ENCODE measurements at places on chromosomes 1 and 21. TPM values are rescaled to one million over a fixed set of nuclear protein-coding genes. Genes with fewer than 3 reads are reported as not detected.

GRCh38 chr1:178564086-178564782 lies 51.3 kb downstream of the TEX35 start:
- H3K27ac ChIP-seq: no peak overlapping the region
- H3K36me3 ChIP-seq: no peaks in the 10 kb centered on the region
- no peaks in the 10 kb centered on the region for H3K27me3 ChIP-seq
- DNase-seq: no peak

GRCh38 chr1:18443587-18444520 lies 36.9 kb upstream of the KLHDC7A start:
- no peak overlapping the region for H3K27ac ChIP-seq
- no peak for DNase-seq
- H3K4me3 ChIP-seq: no peak overlapping the region
- no peaks in the 10 kb centered on the region for H3K27me3 ChIP-seq
- H3K4me1 ChIP-seq: no peaks in the 10 kb centered on the region

GRCh38 chr1:1833456-1833855 lies 55.2 kb upstream of the NADK start:
- DNase-seq: no peak
- H3K27me3 ChIP-seq: no peaks in the 10 kb centered on the region
- no peak overlapping the region for H3K27ac ChIP-seq
- H3K4me1 ChIP-seq: peaks cover 21% of the 10 kb centered on the region
- no peak overlapping the region for H3K4me3 ChIP-seq
- H3K36me3 ChIP-seq: peaks cover 30% of the 10 kb centered on the region

DNA sequence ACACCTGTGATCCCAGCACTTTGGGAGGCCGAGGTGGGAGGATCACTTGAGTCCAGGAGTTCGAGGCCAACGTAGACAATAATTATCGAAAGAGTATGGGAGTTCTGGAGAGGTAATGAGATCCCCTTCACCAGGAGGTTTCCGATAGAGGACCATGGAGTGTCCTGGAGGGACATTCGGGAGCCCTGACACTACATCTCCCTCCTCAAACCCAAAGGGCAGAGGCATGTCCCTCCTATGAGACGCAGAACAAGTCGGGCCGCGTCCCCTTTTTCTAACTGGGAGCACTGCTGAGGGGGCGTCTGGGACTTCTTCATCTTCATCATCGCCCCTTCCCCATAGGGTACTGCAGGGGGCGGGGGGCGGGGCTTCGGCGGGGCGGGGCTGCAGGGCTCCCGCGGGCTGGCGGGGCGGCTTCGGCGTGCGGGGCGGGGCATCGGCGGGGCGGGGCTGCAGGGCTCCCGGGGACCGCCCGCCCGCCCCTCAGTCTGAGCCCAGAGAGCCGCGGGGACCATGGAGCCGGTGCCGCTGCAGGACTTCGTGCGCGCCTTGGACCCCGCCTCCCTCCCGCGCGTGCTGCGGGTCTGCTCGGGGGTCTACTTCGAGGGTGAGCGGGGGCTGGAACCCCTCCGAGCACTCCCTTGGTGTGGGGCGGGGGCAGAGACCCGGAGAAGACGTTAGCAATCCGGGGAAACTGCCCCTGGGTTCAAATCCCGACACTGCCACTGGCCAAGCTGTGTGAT lies at the start of gene THEMIS2:
TSS of gene THEMIS2 (plus strand) at position 486 of the 743 bp plus-strand sequence. CDS start at position 514, 28 bp downstream.
- H3K27me3 ChIP-seq: no peaks in the 10 kb centered on the region
- peak; percentile 84 for DNase-seq
- H3K4me3 ChIP-seq: peak within 1 kb of the TSS; percentile 91
- H3K36me3 ChIP-seq: peaks cover 10% of the 10 kb centered on the region

DNA sequence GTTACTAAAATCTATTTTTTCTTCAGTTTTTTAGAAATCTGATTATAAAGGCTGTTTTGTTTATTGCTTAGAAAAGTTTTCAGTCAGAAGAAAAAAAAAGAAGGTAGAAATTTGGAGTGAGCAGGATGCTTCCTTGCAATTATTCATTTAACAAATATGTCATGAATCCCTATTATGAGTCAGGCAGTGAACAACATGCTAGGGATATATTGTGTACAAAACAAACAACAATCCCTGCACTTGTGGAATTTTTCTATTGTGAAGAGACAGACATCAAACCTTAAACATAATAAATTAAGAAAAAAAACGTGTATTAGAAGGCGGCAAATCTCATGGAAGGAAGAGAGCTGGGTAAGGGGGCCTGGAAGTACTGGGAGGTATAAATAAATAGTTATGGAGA lies 664.1 kb upstream of the CAMK1G start:
- H3K27me3 ChIP-seq: no peaks in the 10 kb centered on the region
- no peaks in the 10 kb centered on the region for H3K4me1 ChIP-seq
- no peak overlapping the region for H3K27ac ChIP-seq

DNA sequence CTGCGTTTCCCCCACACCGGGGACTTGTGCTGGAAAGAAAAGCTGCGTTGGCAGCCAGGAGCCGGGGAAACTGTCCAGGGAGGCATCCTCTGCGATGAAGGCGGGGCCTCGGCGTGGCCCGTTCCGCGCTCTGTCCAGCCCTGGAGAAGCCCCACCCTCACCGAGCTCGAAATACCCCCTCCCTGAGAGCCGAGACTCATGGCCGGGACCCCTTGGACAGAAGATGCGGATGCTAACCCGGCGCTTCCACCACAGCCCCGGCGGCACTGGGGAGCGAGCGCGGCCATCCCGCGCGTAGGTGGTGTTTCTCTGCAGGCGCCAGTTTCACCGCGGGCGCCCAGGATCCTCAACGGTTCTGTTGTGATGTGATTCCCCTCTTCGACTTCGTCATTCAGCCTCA lies 31.6 kb downstream of the PDE9A start:
- H3K4me3 ChIP-seq: peak overlapping the region; percentile 43
- peaks cover 3% of the 10 kb centered on the region for H3K27me3 ChIP-seq
- peaks cover 50% of the 10 kb centered on the region for H3K4me1 ChIP-seq

DNA sequence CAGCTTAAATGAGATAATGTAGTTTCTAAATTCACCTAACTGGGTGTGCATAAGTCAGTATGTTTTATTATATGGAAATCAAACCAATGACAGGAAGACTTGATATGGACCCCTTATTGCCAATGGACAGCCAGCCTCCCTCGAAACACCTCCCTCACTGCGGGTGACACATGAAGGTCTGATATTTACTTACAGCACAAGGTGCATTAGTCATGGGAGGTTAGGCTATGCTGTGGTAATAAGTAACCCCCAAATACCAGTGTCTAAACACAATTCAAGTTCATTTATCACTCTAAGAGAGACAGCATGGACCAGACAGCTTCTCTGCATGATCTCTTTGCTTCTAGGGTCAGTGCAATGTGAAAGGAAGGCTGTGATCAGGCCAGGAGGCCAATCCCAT lies 126.0 kb upstream of the KCNJ6 start:
- H3K36me3 ChIP-seq: no peaks in the 10 kb centered on the region
- DNase-seq: no peak
- no peaks in the 10 kb centered on the region for H3K4me1 ChIP-seq
- no peak overlapping the region for H3K4me3 ChIP-seq
- no peak overlapping the region for H3K27ac ChIP-seq
- H3K27me3 ChIP-seq: no peaks in the 10 kb centered on the region

- DNase-seq: no peak
- no peaks in the 10 kb centered on the region for H3K4me1 ChIP-seq
- H3K4me3 ChIP-seq: no peak overlapping the region
- H3K36me3 ChIP-seq: peaks cover 2% of the 10 kb centered on the region
- H3K27me3 ChIP-seq: peaks cover 6% of the 10 kb centered on the region
These were observed 33.3 kb downstream of the EXTL2 start for GRCh38 chr1:100861379-100861778.

GRCh38 chr1:80384959-80385358 lies 1378.4 kb upstream of the ADGRL4 start:
- no peak overlapping the region for H3K27ac ChIP-seq
- no peak overlapping the region for H3K4me3 ChIP-seq
- no peaks in the 10 kb centered on the region for H3K36me3 ChIP-seq
- H3K27me3 ChIP-seq: no peaks in the 10 kb centered on the region

DNA sequence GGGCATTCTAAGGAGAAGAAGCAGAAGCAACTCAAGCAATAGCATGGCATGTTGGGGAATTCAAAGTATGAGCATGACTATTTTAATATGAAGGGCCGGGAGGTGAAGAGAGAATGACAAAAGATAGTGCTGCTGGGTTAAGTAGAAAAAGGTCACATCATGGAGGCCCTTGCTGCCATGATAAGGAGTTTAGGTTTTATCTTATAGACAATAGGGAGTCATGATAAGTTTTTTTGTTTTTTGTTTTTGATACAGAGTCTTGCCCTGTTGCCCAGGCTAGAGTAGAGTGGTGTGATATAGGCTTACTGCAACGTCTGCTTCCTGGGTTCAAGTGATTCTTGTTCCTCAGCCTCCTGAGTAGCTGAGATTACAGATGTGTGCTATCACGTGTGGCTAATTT lies 3.1 kb downstream of the BNIPL start:
- DNase-seq: no peak
- H3K4me3 ChIP-seq: no peak overlapping the region
- peaks cover 9% of the 10 kb centered on the region for H3K4me1 ChIP-seq
- no peak overlapping the region for H3K27ac ChIP-seq
- no peaks in the 10 kb centered on the region for H3K27me3 ChIP-seq

- DNase-seq: no peak
- peaks cover 33% of the 10 kb centered on the region for H3K27me3 ChIP-seq
- H3K4me1 ChIP-seq: peaks cover 14% of the 10 kb centered on the region
- H3K36me3 ChIP-seq: no peaks in the 10 kb centered on the region
- H3K27ac ChIP-seq: peak overlapping the region; percentile 54
- H3K4me3 ChIP-seq: peak overlapping the region; percentile 74
These were observed 282 bp downstream of the RSPH1 start for GRCh38 chr21:42495765-42496119.

DNA sequence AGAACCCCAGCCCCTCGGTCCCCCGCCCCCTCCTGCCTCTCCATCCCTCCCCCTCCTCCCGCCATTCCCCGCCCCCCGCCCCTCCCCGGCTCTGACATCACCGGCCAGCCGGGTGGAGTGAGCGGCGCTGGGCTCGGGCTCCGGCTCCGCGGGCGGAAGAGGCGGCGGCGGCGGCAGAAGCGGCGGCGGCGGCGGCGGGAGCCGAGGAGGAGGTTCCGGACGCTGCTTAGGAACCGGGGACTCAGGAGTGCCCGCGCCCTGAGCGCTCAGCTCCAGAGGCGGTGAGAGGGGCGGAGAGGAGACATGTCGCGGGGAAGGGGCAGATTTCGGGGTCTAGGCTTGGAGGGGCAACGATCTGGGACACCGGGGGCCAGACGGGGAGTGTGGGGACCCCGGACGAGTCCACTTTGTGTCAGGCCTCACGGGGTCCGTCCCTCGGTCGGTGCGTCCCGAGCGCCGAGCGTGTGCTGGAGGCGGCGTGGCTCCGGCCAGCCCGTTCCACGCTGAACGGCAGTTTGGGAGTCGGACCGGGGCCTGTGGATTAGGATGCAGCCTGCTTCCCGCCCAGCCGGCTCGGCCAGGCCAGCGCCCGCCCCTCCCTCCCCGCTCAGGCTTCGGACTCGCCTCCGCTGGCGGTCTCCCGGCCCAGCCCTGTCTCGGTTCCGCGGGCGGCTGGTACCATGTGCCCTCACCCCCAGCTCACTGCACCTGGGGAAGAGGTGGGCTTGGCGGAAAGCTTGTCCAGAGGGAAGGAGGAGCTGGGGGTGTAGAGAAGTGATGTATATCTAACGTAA lies at the start of gene PEA15:
TSS of gene PEA15 (plus strand) at position 143 of the 794 bp plus-strand sequence. CDS start 6,161 bp downstream, outside the sequence.
- DNase-seq: peak; percentile 73
- peak within 1 kb of the TSS; percentile 77 for H3K4me3 ChIP-seq
- no peaks in the 10 kb centered on the region for H3K27me3 ChIP-seq
- H3K27ac ChIP-seq: peak within 1 kb of the TSS; percentile 82
- peaks cover 35% of the 10 kb centered on the region for H3K4me1 ChIP-seq
- H3K36me3 ChIP-seq: peaks cover 5% of the 10 kb centered on the region

- no peaks in the 10 kb centered on the region for H3K36me3 ChIP-seq
- H3K4me1 ChIP-seq: peaks cover 9% of the 10 kb centered on the region
- no peak overlapping the region for H3K4me3 ChIP-seq
- no peak for DNase-seq
These were observed 2.0 kb downstream of the LRRN2 start for GRCh38 chr1:204683284-204684205.

DNA sequence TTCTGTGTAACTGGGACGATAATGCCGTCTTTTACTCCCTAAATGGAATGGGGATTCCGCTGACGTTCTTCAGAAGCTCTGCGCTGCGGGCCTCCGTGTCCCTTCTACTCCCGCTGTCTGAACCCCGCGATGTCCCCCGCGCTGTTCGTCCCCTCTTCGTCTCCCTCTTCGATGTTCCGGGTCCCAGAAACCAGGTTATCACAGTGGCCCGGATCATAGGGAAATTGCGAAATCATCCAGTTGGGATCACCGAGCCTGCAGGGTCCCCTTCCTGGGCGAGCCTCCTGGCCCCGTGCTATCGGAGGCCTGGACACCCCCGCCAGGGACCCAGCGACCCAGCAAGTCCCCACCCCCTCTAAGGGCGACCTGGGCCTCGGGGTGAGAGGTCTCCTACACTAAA lies 154.2 kb downstream of the PPIAL4G start:
- peaks cover 7% of the 10 kb centered on the region for H3K36me3 ChIP-seq
- peaks cover 33% of the 10 kb centered on the region for H3K27me3 ChIP-seq
- no peak overlapping the region for H3K27ac ChIP-seq
- DNase-seq: no peak
- H3K4me1 ChIP-seq: peaks cover 16% of the 10 kb centered on the region
- no peak overlapping the region for H3K4me3 ChIP-seq

- no peaks in the 10 kb centered on the region for H3K36me3 ChIP-seq
- H3K27me3 ChIP-seq: peaks cover 4% of the 10 kb centered on the region
- H3K4me1 ChIP-seq: peaks cover 26% of the 10 kb centered on the region
- H3K27ac ChIP-seq: no peak overlapping the region
- no peak overlapping the region for H3K4me3 ChIP-seq
These were observed 18.2 kb downstream of the VAV3 start for GRCh38 chr1:107946794-107947193.

DNA sequence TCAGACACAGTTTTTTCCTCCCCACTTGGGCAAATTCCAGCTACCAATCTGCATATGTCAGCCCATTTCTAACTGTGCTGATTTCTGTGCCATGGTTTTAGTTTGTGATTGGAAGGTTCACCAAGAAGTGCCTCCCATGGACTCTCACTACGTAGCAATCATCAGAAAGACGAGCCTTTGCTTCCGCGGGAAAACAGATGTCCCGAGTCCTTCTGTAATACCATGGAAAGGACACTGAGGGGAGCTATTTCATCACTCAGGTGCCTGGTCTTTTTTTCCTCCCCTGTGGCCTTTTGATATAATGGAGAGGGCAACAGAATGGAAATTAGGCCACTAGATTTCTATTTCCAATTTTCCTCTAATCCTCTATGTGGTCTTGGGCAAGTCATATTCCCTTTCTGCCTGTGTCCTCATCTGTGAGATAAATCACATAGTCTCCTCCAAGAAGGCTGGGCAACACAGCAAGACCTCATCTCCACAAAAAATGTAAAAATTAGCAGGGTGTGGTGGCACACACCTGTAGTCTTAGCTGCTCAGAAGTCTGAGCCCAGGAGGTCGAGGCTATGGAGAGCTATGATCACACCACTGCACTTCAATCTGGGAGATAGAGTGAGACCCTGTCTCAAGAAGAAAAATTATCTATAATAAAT lies 24.8 kb downstream of the LEMD1 start:
- no peak overlapping the region for H3K4me3 ChIP-seq
- H3K27me3 ChIP-seq: peaks cover 31% of the 10 kb centered on the region
- no peak overlapping the region for H3K27ac ChIP-seq
- DNase-seq: no peak

SMYD3 gene
- 18.1 TPM for total RNA-seq

CRYAA gene
- not detected for total RNA-seq

MSH4 gene
- total RNA-seq: 0.38 TPM

MEGF6 gene
- 11.2 TPM for total RNA-seq

FAM163A gene
- total RNA-seq: not detected

VHLL gene
- total RNA-seq: not detected

MMP23B gene
- total RNA-seq: 1.2 TPM

SPRR2B gene
- not detected for total RNA-seq

TSSK3 gene
- 0.70 TPM for total RNA-seq
